ENCODE measurements at places on chromosomes 16 and 17. TPM values are rescaled to one million over a fixed set of nuclear protein-coding genes. Genes with fewer than 3 reads are reported as not detected.

The HOXB9 gene
- not detected for total RNA-seq

The NKD1 gene
- total RNA-seq = 15.0 TPM

The ZG16 gene
- not detected for total RNA-seq

The PTX4 gene
- total RNA-seq = 1.6 TPM

The TEKT1 gene
- 2.3 TPM for total RNA-seq

The HIGD1B gene
- not detected for total RNA-seq

The NECAB2 gene
- 7.3 TPM for total RNA-seq

The TBC1D3C gene
- total RNA-seq = not detected

The ZNF469 gene
- total RNA-seq = 11.7 TPM

The WNT3 gene
- total RNA-seq = 2.9 TPM

The LRRC36 gene
- total RNA-seq = 1.5 TPM

The SCIMP gene
- total RNA-seq = 0.77 TPM

The LITAFD gene
- total RNA-seq = not detected

The CDH3 gene
- total RNA-seq = 24.2 TPM

The TLE7 gene
- not detected for total RNA-seq
